ELR (cell line): ENCODE measurements at places on chromosomes 1 and 21.

GRCh38 chr1:58781541-58782177 is 2.2 kb downstream of the JUN start:
- DNase-seq = peak; percentile 78

DNA sequence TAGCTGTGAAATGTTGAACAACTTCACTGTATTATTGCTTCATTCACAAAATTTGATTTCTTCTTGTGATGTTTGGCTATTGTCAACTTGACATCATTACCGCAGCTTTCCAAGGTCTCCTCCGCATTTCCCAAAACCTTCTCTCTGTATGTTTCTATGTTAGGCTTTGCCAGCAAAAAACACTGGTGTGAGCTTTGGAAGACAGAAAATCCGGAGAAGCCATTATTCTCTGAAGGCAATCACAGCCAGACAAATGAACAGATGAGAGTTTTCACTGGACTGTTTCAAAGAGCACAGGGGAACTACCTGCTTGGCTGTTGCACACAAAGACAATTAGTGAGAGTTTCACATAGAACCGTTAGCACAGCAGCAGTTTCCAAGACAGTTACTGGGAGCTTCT is 609.6 kb downstream of the BRINP3 start:
- DNase-seq = no peak

DNA sequence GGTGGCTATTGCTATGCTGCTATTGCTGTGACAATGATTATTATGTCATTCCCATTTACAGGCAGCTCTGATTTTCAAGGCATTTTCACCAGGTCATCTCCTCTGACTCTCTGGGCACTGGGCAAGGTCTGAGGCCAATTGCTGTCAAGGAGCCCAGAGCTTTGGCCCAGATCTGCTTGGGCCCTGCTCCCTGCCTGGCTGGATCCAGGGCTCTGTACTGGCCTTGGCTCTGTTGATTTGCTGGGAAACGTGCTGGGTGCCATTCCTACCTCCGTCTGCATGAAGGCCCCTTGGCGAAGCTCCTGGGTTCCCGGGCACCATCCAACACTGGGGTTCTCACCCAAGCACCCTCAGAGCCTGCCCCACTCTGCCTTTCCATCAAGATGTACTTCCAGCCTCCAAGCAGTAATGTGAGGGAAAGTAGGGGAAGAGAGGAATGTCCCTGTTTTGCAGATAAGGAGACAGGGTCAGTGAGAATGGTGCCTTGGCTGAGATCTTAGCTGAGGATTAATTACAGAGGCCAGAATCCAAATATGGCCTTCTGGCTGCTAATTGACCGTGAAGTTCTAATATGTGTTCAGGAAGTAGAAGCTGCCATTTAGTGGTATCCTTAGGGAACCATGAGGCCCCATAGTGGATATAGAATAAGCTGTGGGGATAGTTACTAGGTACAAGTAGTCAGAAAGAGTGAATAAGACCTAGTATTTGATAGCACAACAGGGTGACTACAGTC is 63.9 kb downstream of the HTR6 start:
- DNase-seq = no peak

DNA sequence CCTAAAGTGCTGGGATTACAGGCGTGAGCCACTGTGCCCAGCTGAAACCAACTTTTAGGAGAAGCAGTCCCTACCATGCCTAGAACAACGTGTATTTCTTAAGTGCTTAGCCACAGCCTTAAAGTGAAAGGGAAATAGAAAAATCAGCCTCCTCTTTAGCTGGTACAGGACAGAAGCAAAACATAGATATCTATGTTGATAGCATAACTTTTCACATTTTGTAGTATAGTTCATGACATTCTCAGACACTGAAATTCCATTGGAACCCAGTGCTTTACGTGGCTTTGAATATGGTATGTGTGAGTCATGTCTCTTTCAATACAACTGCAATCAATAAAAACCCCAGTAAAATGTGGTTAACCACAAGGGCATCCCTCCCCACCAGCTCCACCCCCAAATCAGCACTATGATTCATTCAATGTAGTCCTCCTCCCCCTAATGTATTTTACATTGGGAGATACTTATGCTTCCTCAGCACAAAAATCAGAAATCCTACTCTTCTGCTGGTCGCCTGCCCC is 32.1 kb downstream of the TGFB2 start:
- DNase-seq = peak; percentile 98

DNA sequence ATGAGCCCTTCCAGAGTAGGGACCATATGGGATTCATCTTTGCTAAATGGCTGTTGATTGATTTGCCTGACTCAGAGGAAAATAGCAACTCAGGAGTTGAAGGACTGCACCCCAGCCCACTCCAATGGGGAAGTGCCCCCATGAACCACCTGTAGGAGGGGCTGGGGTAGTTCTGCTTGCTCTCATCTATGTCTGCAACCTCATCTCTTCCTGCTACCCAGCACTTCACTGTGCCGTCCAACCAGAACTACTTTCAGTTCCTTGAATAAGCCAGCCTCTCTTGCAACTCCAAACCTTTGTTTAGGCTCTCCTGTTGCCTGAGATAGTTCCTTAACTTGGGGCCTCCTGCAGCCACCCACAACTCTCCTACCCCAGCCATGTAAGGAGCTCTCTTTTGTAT is 26.6 kb downstream of the BEND5 start:
- no peak for DNase-seq

GRCh38 chr1:234647245-234647644 is 37.3 kb upstream of the IRF2BP2 start:
- DNase-seq = no peak
